Kidney glomerular epithelial cell (primary cell): ENCODE measurements at places on chromosomes 2 and 18.

DNA sequence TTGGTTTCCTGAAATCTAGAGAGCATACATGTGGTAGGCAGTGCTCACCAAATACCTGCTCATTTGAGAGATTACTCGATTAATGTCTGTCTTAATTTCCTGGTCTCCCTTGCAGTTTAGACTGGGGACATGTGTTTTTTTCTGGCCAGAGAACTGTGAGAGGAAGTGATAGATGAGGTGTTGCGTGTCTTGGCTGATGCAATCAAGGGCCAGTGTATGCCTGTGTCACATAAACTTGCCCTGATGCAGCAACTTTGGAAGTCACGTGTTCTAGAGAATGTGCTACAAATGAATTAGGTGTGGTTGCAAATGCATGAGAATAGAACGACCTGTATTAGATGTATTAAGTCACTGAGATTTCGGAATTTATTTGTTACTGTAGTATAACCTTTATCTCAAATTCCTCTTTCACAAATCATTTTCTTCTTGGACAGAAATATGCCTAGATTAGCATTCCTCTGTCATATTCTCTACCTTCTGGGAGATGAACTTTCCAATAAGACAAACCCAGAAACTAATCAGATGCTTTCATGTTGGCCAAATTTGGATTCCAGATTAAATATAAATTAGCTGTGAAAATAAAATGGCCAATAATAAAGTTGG lies 9.9 kb upstream of the IL1A start:
- no peak for DNase-seq

GRCh38 chr2:223626716-223627115 lies 24.6 kb upstream of the SCG2 start:
- peak; percentile 37 for DNase-seq

GRCh38 chr18:35861367-35862118 lies 110.9 kb upstream of the RMP24 start:
- peak; percentile 40 for DNase-seq

GRCh38 chr2:74429487-74430451 lies 8.2 kb downstream of the WDR54 start:
- DNase-seq = no peak

DNA sequence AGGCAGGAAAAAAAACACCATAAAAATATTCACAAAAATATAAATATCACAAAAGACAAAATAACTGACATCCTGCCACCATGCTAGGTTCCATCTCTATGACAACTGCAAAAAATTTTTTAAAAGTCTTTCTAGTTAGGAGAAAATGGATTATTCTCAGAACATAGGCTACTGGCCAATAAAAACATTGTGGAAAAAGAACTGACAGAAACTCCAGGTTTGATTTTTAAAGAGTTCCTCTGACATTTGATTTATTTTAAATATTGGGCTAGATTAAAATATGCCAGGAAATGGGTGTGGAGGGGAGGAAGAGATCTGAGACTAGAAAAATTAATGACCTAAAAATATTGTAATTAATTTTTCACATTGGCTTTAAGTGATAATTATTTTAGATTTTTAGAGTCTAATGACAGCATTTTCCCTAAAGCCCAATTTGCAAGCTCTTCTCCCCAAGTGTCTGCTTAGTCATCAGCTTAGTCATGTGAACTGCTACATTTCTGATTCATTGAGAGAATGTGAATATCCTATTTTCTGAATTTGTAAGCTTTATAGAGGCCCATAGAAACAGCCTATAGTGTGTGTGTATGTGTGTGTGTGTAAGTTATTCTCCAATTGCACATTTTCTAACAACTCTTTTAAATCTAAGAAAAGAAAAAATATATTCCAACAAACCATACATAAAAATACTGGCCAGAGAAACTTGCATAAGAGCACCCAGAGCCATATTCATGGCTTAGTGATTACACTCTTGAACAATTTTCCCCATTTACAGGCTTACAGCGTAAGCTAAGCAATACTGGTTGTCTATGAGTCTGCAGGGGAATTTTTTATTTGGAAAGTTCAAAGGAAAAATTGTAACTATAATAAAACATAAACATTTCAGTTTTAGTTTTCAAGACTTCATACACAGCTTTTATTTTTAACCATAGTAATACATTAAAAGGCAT lies 48.4 kb downstream of the TMEFF2 start:
- DNase-seq = peak; percentile 30

GRCh38 chr2:9207641-9208311 lies 1.2 kb downstream of the ASAP2 start:
- no peak for DNase-seq
